Cortex of kidney (tissue), 1 donor: ENCODE measurements at places on chromosomes 1 and 21.

DNA sequence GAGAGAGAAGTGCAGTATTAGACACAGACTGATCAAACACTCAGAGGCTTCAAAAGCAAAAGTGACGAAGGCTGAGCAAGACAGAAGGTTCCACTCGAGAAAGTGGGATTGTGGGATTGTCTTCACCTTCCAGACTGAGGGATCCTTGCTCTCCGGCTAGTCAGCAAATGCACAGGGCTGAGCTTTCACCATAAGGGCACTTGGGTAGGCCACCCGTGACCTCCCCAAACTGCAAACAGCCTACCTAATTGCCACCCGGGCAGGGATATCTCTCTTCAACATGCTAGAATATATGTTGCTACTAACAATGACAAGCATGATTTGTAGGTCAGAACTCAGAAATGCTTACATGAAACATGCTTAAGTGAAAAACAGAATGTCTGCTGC, 35.3 kb upstream of the RIPK4 start:
- no peak for DNase-seq

GRCh38 chr21:30463713-30464112, 16.5 kb downstream of the KRTAP19-1 start:
- no peak for DNase-seq

- no peak for DNase-seq
These were observed 41.1 kb downstream of the IL6R start for GRCh38 chr1:154446292-154446691.

DNA sequence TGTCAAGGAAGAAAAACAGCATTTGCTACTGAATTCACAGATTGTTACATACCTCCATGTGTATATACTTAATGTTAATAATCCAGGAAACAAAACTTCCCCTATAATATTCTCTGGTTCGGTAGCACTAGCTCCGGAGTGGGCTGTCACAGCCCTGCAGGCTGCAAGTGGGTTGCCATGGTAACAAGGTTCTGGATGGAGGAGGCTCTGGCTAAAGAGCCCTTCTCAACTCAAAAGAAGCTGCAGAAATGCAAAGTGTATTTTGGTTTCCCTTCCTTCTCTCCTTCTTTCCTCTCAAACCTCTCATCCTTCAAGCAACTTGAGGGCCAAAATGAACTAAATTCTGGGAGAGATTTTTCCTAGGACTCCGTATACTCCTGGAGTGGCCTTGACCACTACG, 45.2 kb downstream of the ASTN1 start:
- no peak for DNase-seq

DNA sequence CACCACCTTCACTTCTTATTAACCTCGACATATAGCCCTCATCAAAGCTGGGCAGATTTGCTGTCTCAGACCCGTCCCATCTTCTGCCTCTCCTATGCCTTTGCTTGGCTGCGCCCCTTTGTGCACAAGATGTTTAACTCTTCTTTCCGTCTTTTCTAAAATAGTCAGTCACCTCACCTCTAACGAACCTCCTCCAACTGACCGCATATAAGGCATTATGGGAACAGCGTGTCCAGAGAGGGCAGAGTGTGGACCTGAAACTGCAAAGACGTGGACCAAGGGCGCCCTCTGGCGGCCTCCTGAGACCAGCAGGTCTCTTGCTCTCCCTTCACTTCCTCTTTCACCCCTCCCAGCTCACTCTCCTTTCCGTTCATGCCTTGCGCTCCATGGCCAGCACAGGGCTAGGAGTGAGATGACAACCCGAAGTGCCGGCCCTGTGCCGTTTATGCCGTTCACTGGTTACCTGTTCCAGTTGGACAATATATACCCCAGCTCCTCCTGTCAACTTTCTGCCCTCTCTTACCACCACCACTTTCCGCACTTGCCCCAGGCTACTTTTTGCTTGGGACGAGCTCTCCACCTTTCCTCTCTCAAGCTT, 2.5 kb upstream of the METTL25B start:
- no peak for DNase-seq

GRCh38 chr1:109828756-109829505, 65.2 kb upstream of the EPS8L3 start:
- no peak for DNase-seq

- no peak for DNase-seq
These were observed 23.3 kb downstream of the EIF4G3 start for GRCh38 chr1:21153388-21153787.

DNA sequence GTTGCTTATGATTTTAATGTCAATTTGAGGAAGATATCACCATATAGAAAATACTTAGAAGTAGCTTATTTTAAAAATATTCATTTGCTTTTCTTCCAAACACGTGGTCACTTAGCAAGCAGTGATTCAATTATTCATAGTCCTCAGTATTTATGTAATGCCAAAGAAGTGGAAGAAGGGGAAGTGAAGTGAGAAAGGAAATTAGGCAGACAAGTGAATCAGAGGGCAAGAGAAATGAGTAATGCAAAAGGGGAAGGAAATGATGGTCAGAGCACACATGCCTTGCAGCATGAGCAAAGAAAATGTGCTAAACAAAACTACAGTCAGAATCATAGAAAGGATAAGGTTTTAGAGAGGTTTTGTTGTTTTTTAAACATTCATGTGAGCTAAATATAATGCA, 31.8 kb downstream of the SDCCAG8 start:
- no peak for DNase-seq

DNA sequence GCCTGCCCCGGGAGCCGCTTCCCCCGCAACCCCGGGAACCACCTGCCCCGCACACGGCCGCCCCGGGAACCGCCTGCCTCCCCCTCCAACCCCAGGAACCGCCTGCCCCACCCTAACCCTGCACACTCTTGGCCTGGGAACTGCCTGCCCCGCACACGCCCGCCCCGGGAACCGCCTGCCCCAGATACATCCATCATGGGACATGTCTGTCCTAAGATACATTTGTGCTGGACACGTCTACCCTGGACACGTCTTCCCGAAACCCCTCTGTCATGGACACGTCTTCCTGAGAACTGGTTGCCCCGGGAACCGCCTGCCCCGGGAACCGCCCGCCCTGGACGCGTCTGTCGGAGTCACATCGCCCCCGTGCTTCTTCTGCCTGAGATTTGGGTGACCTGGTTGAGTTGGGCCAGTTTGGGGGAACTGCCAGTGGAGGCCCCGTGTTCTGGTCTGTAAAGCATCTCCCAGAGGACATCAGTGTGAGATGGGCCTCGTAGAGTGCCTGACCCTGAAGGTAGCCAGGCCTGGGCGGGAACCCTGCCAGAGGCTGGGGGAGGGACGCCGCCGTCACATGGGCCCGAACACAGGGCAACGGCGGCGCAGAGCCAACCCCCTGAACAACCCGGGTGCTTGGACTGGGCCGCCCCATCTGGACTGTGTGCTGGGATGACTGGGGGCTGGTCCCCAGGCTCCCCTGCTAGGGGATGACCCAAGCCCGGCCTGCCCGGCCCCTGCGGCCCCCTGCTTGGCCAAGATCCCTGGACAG, 3.6 kb downstream of the PERM1 start:
- DNase-seq = no peak

- no peak for DNase-seq
These were observed 116.3 kb downstream of the NAV1 start for GRCh38 chr1:201655243-201655642.

DNA sequence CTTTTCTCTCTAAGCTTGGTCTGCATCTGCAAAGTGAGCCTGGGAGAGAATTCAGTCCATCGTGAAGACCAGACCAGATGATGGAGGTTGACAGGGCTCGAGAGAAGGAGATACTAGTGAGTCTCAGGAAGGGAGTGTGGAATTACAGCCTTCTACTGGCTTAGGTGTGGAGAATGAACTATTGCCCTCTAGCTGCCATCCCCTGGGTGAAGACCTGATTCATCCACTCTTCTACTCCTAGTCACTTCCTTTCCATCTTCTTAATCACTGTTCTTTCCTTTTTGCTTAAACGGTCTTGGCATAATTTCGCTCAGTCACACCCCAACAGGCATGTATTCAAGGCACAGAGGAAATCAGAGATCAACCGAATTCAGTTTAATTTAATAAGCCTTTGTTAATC, 34.0 kb upstream of the HSD17B7 start:
- no peak for DNase-seq

GRCh38 chr1:32411261-32411660, 17.0 kb upstream of the BSDC1 start:
- DNase-seq = no peak

DNA sequence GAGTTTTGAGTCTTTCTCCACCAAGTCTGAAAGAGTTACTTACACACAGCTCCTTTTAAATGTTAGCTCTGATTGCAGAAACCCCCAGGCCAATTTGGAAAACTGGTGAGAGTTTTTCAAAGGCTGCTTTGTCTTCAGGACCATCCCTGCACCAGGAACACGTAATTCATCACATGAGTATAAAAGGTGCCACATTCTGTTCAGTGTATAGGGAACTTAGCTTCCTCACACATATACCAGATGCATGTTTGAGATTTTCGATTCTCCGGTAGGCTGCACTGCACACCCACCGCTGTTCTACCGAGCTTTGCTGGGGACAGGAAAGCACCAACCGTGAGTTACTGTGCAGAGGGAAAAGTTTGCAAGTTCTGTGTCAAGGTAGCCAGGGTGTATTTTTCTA, 28.3 kb upstream of the KCNK2 start:
- DNase-seq = no peak

DNA sequence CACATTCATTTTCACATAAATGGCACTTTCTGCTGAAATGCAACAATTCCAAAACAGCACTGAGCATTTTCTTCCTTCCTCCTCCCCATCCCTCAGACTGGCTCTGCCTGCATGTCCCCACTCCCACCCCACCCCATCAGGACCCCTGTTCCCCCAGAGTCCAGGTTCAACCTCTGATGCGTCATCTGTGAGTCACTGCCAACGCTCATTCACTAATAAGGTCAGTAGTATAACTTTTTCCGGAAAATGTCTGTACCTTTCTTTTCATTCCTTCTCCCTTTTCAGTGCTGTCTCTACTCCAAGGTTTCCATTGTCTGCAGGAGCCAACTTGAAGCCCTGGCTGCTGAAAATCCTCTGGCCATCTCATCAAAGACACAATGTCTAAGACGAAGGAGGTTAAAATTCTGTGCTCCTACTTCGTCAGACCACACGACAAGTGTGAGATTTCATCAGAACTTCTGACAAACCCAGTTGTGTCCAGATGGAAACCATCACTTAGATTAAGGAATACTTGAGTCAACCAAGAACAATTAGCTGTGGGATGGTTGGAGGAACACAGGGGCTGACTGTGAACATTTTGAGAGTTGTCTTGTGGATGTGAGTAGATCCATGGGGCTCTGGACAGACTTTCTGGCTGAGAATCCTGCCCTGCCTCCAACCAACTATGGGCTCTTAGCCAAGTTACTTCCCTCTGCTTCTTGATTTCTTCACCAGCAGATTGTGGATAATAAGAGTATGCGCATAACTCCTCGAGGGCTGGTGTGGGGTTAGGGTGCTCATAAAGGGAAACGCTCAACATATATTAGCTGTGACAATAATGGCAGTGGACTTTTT, 35.6 kb upstream of the UTS2 start:
- DNase-seq = no peak

- DNase-seq = no peak
These were observed 607.5 kb downstream of the USP25 start for GRCh38 chr21:16337266-16337665.

DNA sequence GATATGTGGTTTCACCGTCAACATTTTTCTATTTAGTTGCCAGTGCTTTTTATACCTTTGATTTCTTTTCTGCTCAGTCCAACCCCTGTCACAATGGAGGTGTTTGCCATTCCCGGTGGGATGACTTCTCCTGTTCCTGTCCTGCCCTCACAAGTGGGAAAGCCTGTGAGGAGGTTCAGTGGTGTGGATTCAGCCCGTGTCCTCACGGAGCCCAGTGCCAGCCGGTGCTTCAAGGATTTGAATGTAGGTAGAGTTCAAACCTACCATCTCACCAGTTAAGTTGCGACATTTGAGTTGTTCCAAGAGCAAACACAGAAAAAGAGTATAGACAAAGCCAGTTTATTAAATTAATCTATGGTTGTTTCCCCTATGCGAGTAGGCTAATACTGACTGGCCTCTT, 161.3 kb downstream of the CRB1 start:
- no peak for DNase-seq

GRCh38 chr1:8950309-8950708, 4.6 kb downstream of the CA6 start:
- no peak for DNase-seq

GRCh38 chr1:223651291-223651991, 14.1 kb downstream of the CAPN8 start:
- no peak for DNase-seq

DNA sequence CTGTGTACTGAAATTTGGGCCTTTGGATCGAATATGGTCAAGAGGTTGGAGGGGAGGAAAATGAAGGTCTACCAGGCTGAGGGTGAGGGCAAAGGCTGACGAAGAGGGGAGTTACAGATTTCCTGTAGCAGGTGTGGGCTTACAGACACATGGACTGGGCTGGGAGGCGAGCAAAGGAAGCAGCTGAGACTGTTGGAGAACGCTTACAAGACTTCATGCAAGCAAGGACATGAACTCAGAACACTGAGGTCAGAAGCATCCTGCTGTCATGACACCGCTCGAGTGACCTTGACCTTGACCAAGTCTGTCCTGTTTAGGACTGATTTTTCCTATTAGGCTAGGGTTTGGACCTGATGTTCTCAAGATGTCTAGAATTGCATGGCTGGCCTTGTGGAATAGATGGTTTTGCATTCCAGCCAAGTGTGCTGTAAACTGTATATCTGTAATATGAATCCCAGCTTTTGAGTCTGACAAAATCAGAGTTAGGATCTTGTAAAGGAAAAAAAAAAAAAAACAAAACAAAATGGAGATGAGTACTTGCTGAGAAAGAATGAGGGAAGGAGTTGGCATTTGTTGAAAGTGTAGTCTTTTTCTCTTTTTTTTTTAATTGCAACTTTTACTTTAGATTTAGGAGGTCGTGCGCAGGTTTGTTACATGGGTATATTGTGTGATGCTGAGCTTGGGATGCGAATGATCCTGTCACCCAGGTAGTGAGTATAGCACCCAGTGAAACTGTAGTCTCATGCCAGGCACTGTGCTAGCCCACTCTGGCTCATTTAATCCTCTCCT, 5.8 kb downstream of the ELF3 start:
- DNase-seq = no peak

GRCh38 chr1:247656221-247656875, 23.2 kb downstream of the OR13G1 start:
- DNase-seq = no peak

DNA sequence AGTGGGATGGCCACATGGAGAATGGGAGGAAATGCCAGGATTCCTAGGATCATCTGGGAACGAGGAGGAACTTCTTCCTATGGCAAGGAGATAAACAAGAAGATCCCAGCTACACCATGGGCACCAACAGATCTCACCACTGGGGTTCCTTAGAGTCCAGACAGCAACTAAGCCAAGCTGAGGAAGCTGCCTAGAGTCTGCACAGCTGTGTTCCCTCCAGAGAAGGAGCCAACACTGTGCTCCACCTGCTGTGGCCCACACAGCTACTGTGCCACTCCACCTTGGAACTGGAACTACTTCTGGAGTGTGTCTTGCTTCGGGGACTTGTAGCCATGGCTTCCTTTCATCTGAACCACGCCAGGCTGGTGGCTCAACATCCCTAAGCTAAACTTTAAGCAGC, 6.0 kb downstream of the IFNAR1 start:
- DNase-seq = no peak

GRCh38 chr1:43947874-43948437, 1.2 kb downstream of the IPO13 start:
- DNase-seq = no peak
